Stimulated activated CD4-positive, alpha-beta T cell treated with anti-CD3 and anti-CD28 coated beads, Interleukin-4, amount 100 ng/mL, for 4 hours (primary cell): ENCODE measurements at places on chromosomes 11 and 22.

- DNase-seq: no peak
Observed at GRCh38 chr11:100769617-100770016, 82.5 kb downstream of the ARHGAP42 start.

GRCh38 chr11:76835928-76836612 lies 24.6 kb upstream of the ACER3 start:
- DNase-seq: no peak

GRCh38 chr11:456533-456932 lies 6.5 kb downstream of the PTDSS2 start:
- no peak for DNase-seq

DNA sequence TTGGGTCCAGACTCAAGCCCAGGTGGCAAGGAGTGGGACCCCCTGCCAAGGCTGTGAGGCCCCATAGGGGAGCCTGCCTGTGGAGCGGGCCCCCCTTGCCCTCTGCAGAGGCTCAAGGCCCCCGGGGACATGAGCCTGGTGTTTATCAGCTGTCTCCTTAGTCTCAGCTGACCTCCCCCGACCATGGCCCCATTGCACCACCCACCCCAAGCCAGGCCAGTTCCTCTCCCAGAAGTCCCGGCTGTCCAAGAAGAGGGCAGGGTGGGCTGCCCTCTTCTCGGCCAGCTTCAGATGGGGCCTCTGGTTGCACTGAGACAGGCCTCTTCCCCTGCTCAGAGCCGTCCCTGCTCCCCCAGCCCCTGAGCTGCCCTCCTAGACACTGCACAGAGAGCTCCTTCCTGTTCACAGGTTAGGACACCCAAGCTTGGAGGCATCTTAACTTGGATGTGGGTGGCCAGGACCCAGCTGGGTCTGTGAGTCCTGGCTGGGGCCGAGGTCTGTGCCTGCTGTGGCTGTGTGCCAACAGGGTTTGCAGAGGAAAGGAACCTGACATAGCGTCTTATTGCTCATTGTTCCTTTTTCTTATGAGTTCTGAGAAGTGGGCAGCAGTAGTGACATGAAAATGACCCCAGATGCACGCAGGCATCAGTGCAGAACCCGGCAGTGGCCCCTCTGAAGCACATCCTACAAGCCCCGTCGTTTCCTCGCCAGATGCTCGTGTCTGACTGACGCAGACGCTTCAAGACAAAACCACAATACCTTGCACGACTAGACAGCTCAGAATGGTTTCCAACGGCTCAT lies 5.4 kb downstream of the TRABD start:
- DNase-seq: peak; percentile 74

DNA sequence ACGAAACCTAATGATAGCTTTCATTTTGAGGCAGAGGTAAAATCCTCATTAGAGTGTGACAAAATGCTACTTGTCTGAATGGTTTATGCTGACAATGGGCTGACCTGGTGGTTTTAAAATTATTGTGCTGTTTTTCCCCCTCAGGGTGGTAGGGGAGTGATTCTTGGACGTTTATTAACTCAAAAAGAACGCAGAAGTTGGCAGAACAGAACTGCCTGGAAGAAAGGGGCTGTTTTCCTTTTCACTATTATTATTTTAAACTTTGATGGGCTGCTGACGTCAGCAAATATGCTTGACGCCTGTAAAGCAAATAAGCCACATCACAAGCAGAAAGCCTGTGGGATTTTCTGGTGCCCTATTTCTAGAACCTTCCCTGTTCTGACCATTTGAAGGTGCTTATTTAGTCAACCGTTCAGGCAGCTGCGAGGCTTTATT lies 4.0 kb downstream of the RASSF10 start:
- DNase-seq: no peak

DNA sequence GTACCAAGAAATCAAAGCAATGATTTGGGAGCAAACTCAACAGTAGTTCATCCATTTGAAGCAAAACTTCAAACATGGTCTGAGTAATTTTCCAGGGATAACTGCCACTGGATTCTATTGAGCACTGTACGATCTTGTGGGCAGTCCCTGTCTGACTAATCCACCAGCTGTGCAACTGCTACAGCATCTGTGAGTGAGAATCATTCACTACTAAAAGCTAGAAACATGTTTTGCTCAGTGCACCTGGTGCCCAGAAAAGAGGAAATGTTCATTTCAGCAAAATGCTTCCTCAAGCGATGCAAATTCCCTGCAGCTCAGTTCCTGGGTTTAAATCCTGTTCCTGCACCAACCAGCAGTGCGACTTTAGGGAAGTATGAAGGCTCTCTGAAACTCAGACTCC lies 1077.9 kb downstream of the DLG2 start:
- no peak for DNase-seq

GRCh38 chr11:76798671-76799065 lies 15.5 kb downstream of the TSKU start:
- no peak for DNase-seq

DNA sequence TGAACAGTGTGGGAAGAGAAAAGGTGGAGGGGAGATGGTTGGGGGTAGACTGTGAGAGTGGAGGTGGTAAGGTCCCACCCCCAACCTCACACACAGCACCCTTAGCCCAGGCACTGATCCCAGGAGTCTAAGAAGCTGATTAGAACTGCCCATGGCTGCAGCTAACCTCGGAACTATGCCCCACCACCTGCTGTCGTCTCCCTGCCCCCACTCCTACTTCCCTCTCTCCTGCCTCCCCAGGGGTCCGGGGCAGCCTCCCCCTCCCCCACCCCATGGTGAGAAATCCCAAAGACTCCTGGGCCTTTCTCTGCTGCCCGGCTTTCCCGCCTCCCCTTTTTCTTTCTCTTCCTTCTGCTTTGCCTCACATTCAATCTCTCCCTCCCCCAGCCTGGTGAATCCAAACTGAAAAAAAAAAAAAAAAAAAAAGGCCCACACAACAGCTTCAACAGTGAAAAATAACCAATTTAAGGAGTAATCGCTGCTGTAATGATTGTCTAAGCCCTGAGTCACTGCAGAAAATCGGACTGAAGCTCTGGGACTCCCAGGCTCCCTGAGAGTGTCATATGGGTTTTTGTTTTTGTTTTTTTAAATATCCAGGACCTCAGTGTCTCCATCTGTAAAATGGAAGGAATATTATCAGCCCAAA lies 9.6 kb upstream of the TP53I11 start:
- DNase-seq: no peak

DNA sequence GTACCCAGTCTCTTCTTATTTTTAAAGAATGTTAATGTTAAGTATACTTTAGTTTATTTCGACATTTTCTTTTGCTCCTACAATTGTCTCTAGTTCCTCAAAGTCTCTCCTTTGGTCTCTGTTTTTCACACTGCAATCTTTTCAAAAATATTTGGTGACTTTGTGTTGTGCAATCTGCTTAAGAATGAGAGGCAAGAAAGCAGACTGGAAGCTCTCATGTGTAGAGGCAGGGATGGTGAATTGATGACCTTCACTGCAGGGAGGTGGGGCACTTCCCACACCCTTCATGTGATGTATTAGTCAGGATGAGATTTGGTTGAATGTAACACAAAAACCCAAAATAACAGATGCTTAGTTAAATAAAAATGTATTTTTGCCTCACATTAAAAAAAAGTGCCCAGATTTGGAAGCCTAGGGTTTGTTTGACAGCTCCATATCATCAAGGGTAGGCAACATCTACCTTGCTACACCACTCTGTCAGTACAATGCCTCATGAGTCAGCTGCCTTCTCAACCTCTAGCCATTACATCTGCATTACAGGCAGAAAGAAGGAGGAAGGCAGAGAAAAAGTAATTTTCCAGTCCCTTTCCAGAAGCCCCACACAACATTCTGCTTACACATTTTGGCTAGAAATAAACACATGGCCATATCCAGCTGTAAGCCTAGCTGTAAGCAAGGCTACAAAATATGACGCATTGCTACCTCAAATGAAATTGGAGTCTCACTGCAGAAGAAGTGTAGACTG lies 3.8 kb upstream of the MMP27 start:
- DNase-seq: no peak

DNA sequence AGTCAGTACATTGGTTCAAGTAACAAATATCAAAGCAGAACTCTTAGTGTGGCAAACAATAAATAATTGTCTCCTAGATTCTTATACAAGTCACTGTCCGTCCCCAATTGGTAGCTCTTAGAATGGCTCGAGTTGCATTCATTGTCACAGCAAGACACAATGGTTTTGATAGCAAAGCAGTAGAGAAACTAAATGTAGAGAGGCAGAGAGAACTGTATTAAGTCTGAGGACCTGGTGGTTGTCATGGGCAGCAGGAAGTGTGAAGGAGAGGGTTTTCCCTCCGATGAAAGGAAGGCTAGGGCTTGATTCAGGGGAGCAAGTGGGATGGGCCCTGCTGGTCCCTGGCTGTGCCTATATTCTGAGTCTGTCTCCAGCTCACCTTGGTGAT lies 36.6 kb downstream of the RCOR2 start:
- DNase-seq: no peak

DNA sequence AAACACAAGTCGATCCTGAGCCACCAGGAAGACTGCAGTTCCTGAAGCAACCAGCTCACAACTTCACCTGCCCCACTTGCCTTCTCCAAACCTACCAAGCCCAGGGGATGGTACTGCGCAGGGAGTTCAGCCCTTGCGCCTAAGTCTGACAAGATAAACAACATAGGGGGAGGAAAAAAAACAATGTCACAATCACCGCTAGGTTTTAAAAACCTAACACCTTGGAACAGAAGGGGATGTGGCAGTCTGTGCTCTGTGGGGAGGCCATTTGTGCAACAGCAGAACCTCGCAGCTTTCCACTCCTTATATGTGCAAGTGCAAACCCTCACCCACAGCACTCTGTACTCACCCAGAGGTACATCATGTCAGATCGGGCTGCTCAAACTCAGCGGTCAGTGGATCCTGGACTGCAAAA lies 134.2 kb downstream of the RBFOX2 start:
- no peak for DNase-seq

GRCh38 chr22:25745341-25746011 lies 3.5 kb downstream of the MYO18B start:
- DNase-seq: no peak

GRCh38 chr11:19055016-19055415 lies 5.5 kb downstream of the MRGPRX2 start:
- DNase-seq: no peak

DNA sequence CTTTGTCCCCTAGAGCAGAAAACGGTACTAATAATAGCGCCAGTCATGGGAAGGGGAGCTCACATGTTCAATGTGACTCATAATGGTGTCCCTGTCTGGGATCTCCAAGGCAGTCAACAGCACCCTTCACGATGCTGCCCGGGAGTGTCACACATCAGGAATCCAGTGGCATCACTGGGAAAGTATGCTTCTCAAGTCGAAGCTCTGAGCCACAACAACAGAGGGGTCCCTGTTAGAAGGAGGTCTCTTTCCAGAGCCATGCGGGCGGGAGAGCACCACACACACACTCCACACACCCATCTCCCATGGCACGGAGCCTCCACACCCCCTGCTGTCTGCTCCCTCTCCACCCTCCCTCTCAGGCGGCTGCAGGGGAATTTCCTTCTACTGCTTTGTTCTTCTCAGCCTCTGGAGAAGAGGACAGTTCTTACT lies 119.7 kb downstream of the ETS1 start:
- DNase-seq: no peak

DNA sequence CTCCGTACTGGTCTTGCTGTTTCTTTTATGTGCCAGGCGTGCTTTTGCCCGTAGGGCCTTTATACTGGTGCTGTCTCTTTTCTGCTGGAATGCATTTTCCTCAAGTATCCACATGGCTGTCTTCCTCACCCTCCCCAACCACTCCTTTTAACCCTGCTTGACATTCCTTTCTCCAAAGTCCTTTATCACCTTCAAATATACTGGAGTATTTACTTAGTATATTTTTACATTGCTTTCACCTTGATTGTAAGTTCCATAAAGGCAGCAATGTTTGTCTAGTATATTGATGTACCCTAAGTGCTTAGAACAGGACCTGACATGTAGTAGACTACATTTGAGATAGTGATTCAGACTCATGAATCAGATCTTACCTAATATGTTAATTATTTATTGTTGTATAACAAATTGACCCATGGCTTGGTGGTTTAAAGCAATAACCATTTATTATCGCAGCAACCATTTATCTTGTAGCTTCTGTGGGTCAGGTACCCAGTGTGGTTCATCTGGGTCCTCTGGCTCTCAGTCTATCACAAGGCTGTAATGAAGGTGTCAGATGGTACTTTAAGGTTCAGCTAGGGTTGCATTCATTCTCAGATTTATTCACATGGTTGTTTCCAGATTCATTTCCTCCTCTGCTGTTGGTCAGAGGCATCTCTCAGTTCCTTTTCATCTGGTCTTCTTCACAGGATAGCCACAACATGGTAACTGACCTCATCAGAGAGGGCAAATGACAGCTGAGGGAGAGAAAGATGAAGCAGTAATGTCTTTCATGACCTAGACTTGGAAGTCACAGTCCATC lies 34.2 kb downstream of the DDX10 start:
- no peak for DNase-seq

- no peak for DNase-seq
Observed at GRCh38 chr11:15641271-15642045, 526.7 kb downstream of the INSC start.

DNA sequence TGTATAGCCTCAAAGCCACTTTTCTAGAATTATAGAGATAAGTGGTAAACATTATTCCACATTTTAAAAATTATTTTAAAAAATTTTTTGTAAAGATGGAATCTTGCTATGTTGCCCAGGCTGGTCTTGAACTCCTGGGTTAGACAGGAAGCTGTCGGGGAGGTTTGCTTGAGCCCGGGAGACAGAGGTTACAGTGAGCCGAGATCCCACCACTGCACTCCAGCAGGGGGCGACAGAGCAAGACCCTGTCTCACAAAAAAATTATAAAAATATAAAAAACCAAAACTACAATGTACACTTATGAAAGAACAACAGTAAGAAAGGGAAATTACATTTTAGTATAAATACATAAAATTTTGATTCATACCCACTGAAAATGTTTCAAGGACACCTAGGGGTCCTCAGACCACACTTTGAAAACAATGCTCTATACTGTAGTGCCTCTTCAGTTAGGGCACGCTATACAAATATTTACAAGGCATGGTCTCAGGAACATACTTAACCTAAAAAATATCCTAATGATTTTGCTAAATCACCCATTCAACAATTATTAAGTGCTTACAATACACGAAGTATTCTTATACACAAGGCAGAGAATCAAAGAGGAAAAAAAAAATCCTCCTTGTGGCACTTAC lies 111.2 kb downstream of the MRTFA start:
- peak; percentile 71 for DNase-seq

DNA sequence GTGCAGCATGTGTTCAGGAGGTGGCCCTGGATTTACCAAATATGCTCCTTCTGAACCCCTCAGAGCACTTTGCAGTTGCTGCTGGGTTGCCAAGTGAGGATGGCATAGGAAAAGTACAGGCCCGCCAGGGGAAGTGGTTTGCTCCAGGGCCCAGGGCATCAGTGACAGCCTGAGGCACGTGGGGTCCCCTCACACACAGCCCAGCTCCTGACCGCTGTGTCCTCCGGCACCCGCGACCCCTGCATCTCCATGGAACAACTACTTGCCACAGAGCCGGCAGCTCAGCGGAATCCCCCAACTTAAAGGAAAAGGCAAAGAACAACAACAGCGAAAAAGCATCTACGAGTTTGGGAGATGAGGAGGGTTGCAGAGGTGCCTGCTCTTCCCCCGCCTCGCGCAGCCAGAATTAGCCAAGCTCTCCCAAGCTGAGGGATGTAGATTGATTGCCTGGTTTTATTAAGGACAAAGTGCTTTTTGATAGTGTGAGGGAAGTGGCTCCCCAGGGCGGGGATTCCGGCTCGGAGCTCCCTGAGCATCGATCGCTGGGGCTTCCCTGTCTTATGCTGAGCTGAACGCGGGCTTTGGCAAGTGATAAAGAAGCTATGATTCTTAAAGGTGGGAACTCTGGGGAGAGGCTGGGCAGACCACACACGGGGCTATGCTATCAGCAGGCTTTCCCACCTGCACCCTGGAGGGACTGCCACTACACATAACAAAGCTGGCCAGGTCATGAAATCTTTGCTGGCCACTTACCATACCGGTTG lies 174.5 kb downstream of the CEP164 start:
- DNase-seq: no peak
